B cell (primary cell): ENCODE measurements at places on chromosomes 12 and 14.

DNA sequence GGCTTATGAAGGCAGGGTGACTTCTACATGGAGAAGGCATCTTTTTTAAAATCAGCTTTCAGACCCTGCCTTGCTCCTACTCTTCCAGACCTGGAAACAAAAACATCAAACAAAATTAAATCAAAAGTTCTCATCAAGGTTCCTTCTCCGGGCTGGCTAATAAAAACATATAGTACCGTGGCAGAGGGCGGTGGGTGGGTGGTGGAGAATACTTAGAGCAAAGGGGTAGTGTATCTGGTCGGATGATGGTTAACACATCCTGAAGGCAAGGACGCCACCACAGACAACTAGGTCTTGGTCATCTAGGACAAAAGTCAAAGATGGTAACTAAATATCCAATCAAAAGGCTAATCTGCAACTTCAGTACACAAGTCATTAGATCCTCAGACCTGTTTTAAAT lies 1.8 kb downstream of the DAD1 start:
- DNase-seq, result no peak

GRCh38 chr12:14905269-14906004 lies 19.8 kb upstream of the MGP start:
- DNase-seq, result no peak

DNA sequence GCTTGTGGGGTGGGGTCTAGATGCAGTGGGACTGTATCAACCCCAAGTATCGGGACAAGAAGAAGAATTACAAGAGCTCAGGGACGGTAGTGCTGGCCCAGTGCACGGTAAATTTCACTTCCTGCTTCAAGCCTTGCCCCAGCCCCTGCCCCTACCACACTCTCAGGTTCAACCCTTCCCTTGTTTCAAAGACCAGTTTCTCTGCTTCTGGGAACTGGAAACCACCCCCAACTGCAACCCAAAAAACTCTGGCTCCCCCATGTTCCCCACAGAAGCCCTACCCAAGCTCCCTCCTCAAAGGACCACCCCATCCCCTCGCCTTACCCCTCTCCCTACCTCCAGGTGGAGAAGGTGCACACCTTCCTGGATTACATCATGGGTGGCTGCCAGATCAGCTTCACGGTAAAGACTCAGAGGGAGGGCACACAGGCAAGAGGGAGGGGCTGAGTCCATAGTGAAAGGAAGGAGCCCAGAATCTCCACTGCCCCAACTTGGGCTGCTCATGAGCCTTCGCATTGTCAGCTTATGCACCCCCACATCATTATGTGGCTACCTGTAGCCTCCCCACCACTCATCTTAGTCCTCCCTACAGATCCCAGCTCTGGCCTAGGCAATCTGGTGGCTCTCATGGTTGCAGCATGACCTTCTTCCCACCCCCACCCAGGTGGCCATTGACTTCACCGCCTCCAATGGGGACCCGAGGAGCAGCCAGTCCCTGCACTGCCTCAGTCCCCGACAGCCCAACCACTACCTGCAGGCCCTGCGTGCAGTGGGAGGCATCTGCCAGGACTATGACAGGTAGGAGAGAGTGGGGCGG lies 4.3 kb downstream of the CPNE6 start:
- DNase-seq, result peak; percentile 51

GRCh38 chr12:129373746-129374145 lies 520.5 kb downstream of the GLT1D1 start:
- no peak for DNase-seq

GRCh38 chr12:70576341-70577282 lies 60.6 kb downstream of the PTPRB start:
- DNase-seq, result peak; percentile 66

GRCh38 chr12:27179400-27180214 lies 64.5 kb upstream of the STK38L start:
- peak; percentile 50 for DNase-seq

DNA sequence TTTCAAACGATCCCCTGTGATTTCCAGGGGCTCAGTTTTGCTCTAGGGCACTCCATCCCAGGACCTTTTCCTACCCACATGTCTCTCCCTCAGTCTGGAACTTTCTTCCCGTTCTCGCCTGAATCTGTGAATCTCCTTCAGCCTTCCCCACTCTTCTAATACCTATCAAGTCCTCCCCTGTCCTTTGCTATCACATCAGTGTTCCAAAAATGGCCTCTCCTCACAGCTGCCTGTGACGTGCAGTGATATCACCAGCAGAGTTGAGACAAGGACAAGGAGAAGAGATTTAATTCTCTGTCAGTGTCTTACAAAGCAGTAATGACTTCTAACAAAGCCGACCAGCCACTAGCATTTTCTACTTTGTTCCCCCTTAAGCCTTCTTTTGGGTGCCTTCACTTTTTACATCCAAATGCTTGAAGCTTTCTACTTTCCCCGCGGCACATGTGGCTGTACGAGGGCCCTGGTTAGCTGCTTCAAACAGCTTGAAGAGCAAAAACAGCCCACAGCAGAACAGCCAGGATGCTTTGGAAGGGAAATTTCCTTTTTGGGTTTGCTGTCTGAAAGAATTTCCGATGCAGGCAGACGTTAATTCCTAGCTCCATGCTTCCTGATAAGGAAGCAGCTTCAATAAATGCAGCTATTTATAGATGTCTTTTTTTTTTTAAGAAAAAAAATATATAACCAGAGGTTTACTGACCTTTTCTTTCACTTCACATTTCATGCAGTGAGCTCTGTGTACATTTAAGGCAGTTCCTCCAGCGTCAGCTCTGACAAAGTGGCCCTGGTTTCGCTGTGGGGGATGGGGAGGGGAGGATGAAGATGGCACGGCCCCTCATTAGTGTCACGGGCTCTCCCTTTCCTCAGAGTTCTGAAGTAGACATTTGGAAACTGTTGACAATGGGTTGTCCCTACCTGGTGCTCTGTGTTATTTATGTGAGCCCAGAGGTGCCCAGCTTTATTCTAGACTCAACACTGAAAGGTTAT lies 109.3 kb downstream of the ETV6 start:
- peak; percentile 73 for DNase-seq

DNA sequence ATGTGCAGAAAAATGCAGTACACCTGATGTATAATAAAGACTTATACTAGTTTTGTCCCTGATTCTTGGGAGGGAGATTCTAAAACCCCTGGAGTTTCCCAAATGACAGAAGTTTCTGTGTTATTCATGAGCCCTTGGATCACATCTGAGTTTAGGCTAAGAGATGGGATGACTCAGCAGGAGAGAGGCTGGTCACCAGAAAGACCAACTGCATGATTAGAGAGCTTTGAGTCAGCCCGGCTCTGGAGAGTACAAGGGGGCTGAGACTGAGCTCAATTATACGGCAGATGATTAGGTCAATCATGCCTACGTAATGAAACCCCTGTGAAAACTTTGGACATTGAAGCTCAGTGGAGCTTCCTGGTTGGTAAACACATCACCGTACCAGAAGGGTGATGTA lies 174.2 kb downstream of the SSPN start:
- no peak for DNase-seq

- peak; percentile 72 for DNase-seq
Observed at GRCh38 chr12:92987362-92987761, 58.3 kb upstream of the EEA1 start.

DNA sequence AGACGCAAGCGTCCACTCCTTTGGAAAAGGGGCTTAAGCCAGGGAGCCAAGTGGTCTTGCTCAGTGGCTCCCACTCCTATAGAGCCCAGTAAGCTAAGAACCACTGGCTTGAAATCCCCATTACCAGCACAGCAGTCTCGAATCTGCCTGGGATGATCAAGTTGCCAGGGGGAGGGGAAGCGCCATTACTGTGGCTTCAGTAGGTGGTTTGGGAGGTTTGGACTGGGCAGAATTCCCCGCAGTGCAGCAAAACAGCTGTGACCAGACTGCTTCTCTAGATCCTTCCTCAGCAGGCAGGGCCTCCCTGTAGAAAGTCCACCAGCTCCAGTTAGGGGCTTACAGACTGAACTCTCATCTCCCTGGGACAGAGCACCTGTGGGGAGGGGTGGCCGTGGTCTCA lies 115.4 kb downstream of the TMEM117 start:
- DNase-seq, result no peak

GRCh38 chr14:94522115-94522724 lies 13.0 kb upstream of the SERPINA12 start:
- no peak for DNase-seq

- no peak for DNase-seq
Observed at GRCh38 chr12:41514907-41515306, 326.8 kb downstream of the PDZRN4 start.

DNA sequence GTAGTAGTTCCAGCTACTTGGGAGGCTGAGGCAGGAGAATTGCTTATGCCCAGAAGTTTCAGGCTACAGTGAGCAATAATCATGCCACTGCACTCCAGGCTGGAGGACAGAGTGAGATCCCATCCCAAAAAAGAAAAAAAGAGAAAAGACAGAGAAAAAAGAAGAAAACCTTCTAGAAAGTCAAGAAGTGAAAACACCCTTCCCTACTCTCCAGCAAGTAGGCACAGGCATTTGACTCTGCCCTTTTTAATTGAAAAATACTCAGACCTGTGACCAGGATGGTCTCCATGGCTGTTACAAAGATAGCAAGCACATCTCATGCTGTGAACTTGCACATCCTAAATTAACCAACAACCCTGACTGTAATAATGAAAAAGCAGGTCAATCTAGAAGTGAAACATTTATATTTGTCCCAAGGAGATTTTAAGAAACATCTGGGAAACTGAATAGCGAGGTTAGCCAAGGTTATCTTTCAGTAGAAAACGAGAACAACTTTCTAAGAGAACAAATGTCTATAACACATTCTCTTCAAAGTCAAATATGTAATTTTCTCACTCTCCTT lies 2.0 kb downstream of the TMTC1 start:
- DNase-seq, result no peak

- DNase-seq, result no peak
Observed at GRCh38 chr12:101695706-101696105, 1.7 kb upstream of the CHPT1 start.

- DNase-seq, result no peak
Observed at GRCh38 chr14:102215071-102215470, 75.4 kb downstream of the WDR20 start.

GRCh38 chr12:87157791-87158190 lies 871.4 kb downstream of the C12orf50 start:
- no peak for DNase-seq

- DNase-seq, result no peak
Observed at GRCh38 chr12:109573914-109574244, 285 bp downstream of the MVK start.

DNA sequence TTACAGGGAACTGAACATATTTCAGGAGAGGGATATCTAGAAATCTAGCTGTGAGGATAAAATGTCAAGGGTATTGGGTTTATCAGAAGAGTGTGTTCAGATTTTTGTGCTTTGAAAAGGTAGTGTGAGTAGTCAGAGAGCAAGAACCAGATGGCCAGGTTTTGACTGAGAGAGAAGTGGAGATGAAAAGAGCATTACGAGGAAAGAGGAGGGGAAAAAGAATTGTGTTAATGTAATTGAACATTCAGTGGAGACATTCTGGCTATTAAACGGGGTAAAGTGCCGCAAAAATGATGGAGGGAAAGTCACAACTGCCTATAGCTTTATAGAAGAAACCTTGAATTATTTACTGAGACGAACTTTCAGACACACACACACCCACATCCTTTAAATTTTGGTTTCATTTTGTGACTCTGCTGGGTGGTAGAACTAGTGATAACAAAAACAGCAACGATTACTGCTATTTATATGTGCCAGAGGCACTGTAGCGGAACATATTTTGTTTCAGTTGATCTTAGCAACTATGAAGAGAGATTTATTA lies 213.6 kb downstream of the ERC1 start:
- DNase-seq, result peak; percentile 74

DNA sequence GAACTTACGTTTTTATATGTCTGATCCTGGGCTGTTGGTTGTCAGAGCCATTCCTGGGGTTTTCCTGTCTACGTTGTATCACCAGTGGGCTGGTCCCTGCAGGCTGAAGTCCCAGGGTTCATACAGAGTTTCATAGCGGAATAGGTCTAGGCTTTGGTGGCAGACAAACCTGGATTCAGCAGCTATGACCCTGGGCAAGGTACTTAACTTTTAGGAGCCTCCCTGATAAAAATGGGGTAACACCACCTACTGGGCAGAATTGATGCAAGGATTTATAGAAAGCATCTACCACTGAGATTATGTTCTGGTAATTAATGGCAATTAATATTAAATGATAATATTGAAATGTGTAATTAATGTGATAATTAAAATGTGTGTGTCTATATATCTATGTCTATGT lies 141.2 kb downstream of the SYNE2 start:
- no peak for DNase-seq

DNA sequence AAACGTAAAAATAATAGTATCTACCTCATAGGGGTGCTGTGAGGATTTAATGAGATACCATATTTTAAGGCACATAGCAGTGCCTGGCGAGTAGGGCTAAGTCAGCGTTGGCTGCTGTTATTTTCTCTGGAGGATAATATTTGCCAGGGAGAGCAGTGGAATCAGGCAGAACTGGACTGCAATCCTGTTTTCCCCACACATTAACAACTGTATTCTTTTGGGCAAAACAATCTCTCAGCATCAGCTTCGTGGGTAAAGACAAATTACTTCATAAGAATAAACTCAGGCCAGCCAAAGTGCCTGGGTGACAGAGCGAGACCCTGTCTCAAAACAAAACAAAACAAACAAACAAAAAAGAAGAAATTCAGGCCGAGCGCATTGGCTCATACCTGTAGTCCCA lies 29.7 kb upstream of the ATP2A2 start:
- DNase-seq, result no peak

DNA sequence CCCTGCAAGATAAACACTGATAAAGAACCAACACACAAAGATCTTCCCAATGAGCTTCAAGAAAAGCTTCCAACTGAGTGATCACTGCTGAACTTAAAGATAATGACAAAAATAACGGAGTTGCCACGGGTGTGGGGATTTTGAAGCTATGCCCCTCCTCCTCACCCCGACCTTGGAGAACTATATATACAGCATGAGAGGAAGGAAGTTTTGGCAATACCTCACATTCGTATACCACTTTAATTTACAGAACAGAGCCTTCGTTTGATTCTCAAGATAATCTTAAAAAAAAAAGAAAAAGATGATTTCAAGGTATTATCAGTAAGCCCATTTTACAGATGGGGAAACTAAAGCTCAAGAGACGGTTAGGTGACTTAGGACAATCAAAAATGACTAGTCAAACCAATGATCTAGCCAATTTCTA lies 715 bp downstream of the NEK9 start:
- DNase-seq, result no peak

DNA sequence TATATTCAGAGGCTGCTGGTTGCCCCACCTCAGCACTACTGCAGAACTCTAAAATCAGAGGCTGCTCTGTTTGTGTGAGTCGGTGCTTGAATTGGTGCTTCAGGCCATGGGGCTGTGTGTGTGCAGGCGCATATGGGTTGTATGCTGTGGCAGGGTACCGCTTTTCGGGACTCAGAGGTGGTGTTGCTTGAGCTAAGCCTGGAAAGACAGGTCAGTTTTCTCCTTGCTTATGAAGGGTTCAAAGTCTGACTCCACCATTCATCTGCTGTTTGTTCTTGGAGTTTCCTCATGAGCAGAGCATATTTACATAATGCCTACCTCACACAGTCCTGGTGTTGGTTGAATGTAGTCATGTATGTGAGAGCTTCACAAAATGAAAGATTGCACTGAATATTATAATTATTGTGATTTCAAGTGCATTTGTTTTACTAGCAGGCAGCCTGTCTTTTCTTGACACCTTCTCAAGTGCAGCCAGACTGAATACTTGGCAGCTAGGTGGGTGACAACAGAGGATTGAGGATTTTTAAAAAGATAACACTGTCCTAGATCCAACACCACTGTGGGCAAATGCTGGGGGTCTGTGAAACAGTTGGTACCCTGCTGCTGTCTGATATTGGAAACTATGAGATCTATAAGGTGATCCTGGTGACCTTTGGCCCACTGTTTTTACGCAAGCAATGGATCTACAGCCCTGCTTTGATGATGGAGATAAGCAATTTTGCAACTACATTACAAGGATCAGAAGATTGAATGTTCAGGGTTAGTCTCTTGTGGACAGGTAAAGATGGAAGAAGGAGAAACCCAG lies 1.0 kb upstream of the ANG start:
- DNase-seq, result no peak
